ENCODE measurements at places on chromosomes 7 and 10.

DNA sequence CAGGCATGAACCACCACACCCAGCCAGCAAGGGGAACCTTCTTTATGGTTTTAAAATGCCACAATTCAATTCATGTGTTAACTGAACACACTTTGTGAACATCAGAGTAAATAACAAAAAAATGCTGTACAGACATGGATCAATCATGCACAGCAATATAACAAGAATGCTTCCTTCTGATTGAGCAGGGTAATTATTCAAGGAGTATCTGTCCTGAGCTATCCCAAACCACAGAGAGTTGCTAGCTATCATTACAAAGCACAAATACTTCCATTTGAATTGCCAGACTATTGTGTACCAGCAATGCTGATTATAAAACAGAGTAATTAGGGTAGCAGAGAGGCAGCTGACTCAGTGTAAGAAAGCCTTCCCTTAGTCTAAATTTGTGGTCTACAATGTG is 11.3 kb upstream of the RHOBTB1 start:
- no peak for DNase-seq

- peak; percentile 42 for DNase-seq
Observed at GRCh38 chr10:62492012-62492869, 118.1 kb downstream of the ZNF365 start.

GRCh38 chr10:133267829-133268228 is 8.8 kb downstream of the ADAM8 start:
- no peak for DNase-seq

DNA sequence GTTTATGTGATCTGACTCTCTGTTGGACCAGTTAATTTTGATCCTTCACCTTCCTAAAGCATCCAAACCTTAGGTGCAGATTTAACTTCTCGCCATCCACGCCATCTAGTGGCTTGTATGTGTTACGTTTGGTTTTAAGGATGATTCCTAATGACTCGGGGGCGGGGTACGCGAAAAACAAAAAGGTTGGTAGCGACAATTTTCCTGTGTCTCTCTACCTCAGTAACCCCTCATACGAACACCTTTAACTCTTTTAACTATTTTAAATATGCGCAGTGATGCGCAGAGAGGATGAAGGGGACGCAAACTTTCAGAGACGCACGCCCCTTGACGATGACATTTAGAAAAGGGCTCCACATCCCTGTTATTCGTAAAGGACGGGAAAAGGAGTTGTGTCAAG is 714 bp upstream of the KCND2 start:
- DNase-seq, result peak; percentile 52

DNA sequence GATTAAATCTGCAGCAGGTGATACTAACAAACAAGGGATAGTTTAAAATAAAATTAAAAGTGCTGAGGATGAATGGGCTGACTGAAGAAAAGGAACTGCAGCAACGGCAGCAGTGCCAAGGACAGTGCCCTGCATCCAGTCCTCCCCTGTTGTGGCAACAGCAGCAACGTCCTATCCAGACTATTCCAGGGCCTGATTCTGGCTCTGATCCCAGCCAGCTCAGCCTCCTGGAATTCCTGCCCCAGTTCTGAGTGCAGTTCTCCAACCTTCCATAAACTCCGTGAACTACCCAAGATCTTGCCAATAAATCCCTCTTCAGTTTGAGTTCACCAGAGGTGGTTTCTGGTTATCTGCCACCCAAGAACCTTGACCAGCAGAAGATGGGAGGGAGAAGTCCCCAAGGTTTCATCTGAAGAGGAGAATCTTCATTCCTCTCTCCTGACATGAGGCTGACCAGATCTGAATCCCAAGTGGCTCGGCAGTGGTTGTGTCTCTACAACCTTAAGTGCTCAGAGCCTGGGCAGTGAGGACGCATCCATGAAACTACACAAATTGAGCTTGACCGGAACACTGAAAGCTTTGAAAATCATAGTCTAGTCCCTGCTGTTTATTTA is 115.8 kb downstream of the SORBS1 start:
- DNase-seq, result no peak

DNA sequence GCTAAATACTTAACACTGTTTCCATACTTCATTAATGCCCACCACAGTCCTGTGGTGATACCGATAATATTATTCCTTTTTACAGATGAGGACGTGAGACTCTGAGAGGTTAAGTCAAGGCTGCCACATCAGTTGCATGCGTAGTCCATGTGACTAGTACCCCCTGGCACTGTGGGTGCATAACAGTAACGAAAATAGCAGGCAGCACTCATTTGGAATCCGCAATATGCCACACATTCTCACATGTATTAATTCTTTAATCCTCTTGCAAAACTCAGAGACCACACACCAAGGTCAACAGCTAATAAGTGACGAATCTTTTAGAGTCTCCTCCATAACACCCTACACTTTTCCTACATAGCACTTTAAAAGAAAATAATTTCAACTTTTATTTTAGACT is 99.5 kb upstream of the HABP2 start:
- no peak for DNase-seq

DNA sequence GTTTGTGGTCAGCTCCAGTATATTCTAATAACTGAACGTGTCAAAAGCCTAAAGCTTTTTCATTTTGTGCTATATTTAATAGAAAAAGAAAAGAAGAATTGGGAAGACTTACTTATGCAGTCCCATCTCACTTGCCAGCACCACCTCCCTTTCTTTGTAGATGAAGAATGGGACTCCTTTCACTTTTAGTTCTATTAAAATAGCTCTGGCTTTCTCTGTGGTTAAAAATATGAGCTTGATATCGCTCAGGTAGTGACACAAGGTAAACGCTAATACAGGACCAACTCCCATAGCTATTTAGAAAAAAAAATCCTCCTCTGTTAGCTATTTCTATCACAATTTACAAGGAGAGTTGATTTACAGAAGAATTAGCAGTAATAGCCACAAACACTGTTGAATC is 176.8 kb downstream of the PDE1C start:
- DNase-seq, result no peak

GRCh38 chr7:24980534-24981170 is 674 bp upstream of the OSBPL3 start:
- no peak for DNase-seq

GRCh38 chr10:17586821-17587234 is 30.3 kb downstream of the HACD1 start:
- peak; percentile 89 for DNase-seq

Measured in KBM-7 (cell line).